ENCODE measurements at places on chromosomes 2 and 18.

- DNase-seq: no peak
Measured at GRCh38 chr2:122255924-122256323, 500.5 kb downstream of the TSN start.

DNA sequence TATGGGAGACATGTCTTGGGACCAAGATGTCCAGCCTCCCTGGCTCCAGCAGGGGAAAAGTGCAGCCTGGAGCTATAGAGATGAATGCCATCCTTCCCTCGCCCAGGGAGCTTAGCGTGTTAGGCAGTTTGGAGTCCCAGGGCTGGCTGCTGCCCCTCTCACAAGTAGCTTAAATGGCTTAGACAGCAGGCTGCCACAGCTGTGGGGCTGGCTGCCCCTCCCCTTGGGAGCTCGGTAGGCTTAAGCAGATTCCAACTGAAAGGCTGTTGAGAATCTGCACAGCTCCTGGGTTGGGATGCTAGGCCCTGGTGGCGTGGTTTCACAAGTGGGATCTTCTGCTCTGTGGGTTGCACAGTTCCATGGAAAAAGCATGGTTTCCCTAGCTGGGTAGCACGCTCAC is 940.5 kb upstream of the DDX18 start:
- DNase-seq: no peak

GRCh38 chr2:12071318-12071717 is 324.9 kb downstream of the LPIN1 start:
- no peak for DNase-seq

- no peak for DNase-seq
Measured at GRCh38 chr2:219628986-219629901, 1.8 kb downstream of the SLC4A3 start.

- no peak for DNase-seq
Measured at GRCh38 chr2:127961729-127962128, 66.1 kb downstream of the SAP130 start.

GRCh38 chr2:59900728-59901452 is 652.6 kb downstream of the BCL11A start:
- no peak for DNase-seq

DNA sequence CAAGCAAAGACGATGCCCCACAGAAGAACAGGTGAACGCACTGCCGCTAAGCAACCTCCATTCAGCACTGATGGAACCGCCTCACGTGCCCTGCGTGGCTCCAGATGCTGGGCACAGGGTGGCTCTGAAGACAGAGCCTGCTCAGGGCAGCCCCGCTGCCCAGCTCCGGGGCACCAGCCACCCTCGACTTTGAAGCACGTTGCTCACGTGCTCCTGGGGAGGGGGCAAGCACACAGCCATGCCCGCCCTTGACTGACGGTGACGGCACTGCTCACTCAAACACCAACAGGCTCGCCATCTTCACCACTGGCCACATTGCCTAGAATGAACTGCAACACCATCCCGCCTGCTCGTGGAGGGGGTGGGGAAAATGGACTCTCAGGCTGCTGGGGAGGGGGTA is 251.3 kb downstream of the HDAC4 start:
- no peak for DNase-seq

DNA sequence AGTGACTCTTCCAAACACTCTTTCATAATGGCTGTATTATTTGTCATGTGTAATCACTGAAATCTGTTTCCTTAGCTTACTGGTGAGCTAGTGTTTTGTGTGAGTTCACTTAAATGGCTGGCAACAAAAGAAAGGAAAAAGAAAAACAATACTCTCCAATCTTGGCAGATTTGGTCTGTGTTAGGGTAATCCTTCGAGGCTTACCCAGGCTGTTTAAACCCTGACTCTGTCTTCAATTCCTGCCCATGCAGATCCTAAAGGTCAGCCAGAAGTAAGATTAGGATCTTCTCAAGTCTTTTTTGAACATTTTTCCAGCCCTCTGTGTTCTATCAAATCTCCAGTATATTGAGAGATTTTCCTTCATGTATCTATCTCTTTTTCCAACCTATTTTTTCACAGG is 85.3 kb downstream of the CCDC178 start:
- no peak for DNase-seq

Measured in activated CD8-positive, alpha-beta memory T cell treated with anti-CD3 and anti-CD28 coated beads, Interleukin-2, amount 50 U/mL, for 48 hours (primary cell).